Hepatocyte (in vitro differentiated cells): ENCODE measurements at places on chromosomes 3 and 15. TPM values are rescaled to one million over a fixed set of nuclear protein-coding genes. Genes with fewer than 3 reads are reported as not detected.

GRCh38 chr3:50100956-50101845, 12.5 kb downstream of the RBM5 start:
- DNase-seq, result no peak

Gene XIRP1
- 0.10 TPM in 1 of 2 replicates, not detected in the other for total RNA-seq

DNA sequence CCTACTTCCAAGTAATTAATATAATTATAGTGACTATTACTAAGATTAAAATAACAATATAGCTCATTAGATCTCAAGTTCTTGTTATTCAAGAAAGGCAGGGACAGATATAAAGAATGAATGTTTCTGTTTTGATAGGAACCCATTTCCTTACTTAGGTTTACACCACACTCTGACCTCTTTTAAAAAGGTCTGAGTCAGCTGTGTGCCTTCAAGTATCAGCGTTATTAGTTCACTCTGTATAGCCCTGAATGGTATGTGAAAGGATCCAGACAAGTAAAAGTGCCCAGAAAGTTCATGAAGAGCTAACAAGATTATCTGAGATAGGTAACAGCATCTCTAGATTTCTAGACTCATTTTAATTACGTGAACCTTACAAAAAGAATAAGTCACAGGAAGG, 28.9 kb downstream of the PDCD10 start:
- no peak for DNase-seq

Gene ANKUB1
- not detected in 2 replicates for total RNA-seq

Gene GOLGA8H
- not detected in 2 replicates for total RNA-seq

- no peak for DNase-seq
Observed at GRCh38 chr15:92645051-92645631, 10.4 kb downstream of the FAM174B start.

DNA sequence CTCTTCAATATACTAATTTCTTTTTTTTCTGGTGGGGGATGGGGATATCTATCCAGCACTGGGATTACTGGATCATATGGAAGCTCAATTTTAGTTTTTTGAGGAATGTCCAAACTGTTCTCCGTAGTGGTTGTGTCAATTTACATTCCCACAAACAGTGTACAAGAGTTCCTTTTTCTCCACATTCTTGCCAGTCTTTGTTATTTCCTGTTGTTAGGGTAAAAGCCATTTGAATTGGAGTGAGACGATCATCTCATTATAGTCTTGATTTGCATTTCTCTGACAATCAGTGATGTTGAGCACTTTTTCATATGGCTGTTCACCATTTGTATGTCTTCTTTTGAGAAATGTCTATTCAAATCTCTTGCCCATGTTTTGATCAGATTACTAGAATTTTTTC, 12.8 kb upstream of the WDR49 start:
- no peak for DNase-seq

Gene HES1
- 132 and 136 TPM in 2 replicates for total RNA-seq

Gene KLHL18
- 10.8 and 11.6 TPM in 2 replicates for total RNA-seq

GRCh38 chr3:15360788-15361493, 28.6 kb upstream of the SH3BP5 start:
- no peak for DNase-seq

Gene GOLGA6L10
- 0.28 and 1.3 TPM in 2 replicates for total RNA-seq

Gene ATP13A5
- 0.12 TPM in 1 of 2 replicates, not detected in the other for total RNA-seq

Gene CRABP1
- total RNA-seq, result 132 and 140 TPM in 2 replicates

GRCh38 chr15:101532865-101533264, 43.4 kb upstream of the PCSK6 start:
- DNase-seq, result no peak

Gene FYCO1
- 23.0 and 26.8 TPM in 2 replicates for total RNA-seq

- peak; percentile 3 for DNase-seq
Observed at GRCh38 chr3:129793319-129793718, 100.2 kb downstream of the TMCC1 start.

- no peak for DNase-seq
Observed at GRCh38 chr15:88196961-88197360, 59.6 kb downstream of the NTRK3 start.

DNA sequence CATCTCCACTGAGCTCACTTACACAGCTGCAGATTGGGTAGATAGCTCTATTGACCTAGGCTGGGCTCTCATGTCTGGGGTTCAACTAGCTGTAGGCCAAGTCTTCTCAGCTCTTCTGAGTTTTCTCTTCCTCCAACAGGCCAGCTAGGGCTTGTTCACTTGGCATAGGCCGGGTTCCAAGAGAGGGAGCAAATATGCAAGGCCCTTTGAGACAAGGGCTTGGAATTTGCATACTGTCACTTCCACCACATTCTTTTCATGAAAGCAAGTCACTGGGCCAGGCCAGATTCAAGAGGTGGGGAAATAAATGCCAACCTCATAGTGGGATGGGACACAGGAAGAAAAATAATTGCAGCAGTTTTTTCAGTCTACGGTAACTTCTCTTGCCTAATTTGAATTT, 25.2 kb downstream of the PIGB start:
- no peak for DNase-seq

Gene NRG4
- total RNA-seq, result 0.50 and 0.80 TPM in 2 replicates

Gene A4GNT
- total RNA-seq, result 0.16 and 0.67 TPM in 2 replicates

Gene ADIPOQ
- total RNA-seq, result not detected in 2 replicates

Gene CCRL2
- total RNA-seq, result 1.5 and 3.1 TPM in 2 replicates

- no peak for DNase-seq
Observed at GRCh38 chr3:122952520-122952919, 75.0 kb downstream of the SEMA5B start.

DNA sequence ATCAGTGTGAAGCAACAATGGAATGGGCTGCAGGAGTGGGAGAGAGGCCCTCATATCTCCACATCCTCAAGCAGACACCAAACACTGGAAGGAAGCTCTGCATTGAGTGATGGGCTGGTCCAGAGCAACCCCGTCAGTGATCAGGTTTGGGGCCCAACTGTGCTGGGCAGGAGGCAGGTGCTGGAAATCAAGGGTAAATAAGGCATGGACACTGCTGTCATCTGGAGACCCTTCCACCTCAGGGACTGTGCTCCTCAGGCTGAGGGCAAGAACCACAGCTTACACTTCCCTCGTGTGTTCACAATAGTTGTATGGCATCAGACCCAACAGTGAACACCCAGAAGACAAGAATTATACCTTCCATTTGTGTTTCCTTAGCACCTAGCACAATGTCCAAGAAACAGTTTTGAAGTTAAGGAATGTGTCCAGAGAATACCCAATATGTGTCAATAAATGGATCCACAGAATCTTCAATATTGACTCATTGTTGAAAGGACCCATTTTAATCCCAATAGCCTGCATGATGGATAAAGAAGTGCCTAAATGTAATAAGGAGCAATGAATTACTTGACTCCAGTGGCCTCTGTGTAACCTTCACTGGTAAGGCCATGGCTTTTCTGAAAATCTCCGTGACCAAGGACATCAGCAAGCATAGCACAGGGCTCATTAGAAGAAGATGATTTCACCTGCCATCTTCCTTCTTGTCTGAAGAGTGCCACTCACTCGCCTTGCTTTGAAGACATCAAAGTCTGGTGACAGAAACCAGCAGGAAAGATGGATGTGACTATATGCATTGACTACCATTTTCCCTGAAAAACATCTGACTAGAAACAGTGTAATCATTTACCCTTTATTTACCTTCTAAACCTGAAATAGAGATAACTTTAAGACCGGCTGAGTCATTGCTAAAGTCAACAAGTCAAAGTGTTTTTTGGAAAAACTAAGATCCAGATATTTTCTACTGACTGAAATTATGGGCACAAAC, 7.0 kb upstream of the AHSG start:
- peak; percentile 43 for DNase-seq

DNA sequence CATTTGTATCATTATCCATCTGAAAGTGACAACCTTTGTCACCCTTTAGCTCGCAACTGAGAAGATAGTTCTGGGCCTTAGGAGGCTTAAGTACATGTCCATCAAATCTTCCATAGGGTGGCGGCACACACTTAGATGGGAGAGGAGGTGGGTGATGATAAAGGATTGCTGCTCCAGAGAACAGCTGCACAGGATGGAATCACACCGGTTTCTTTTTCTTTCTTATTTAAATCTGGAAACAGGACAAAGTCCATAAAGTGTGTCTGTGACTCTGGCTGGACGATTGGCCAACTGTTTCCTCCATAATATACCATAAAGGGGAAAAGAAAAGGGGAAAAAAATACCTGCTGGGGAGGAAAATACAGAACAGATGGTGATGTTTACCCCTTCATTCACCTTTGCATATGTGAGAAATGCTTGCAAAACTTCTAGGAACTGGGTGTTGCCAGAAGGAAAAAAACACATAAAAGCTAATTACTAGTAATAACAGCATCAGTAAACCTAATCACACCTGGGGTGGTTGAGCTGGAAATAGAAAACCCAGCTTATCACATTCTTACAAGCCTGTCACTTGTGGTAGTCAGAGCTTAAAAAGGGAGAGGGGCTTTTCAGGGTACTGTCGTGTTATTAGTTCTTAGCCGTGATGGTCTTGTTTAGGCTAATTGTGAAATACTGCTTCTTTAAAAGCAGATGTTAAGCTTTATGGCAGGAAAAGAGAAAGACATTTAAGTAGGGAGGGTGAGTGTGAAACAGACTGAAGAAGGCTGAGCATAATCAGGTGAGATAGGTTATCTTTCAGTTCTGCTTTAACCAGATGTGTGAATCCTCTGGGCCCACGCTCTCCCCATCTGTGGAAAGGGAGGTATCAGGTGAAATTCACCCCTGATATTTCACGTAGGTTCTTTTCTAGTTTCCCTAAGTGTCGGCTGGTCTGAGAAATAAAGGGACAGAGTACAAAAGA, 16.7 kb downstream of the C2CD4A start:
- DNase-seq, result peak; percentile 20

DNA sequence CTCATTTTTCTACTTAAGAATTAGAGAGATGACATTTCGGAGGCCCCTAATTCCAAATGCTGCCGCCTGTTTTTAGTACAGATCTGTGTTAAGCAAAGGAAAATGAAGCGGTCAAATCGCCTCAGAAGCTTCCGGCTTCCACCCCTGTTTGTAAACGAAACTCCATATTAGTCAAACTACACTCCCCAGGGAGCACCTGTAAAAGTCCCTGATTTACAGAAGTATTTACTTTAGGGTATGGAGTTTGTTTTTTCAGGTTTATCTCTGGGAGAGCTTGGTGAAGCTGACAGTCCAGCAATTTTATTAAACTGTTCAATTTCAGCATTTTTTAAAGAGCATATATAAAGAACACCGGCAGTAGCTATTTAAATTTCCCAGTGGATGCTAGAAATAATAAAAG, 319.8 kb downstream of the FHIT start:
- DNase-seq, result peak; percentile 9

DNA sequence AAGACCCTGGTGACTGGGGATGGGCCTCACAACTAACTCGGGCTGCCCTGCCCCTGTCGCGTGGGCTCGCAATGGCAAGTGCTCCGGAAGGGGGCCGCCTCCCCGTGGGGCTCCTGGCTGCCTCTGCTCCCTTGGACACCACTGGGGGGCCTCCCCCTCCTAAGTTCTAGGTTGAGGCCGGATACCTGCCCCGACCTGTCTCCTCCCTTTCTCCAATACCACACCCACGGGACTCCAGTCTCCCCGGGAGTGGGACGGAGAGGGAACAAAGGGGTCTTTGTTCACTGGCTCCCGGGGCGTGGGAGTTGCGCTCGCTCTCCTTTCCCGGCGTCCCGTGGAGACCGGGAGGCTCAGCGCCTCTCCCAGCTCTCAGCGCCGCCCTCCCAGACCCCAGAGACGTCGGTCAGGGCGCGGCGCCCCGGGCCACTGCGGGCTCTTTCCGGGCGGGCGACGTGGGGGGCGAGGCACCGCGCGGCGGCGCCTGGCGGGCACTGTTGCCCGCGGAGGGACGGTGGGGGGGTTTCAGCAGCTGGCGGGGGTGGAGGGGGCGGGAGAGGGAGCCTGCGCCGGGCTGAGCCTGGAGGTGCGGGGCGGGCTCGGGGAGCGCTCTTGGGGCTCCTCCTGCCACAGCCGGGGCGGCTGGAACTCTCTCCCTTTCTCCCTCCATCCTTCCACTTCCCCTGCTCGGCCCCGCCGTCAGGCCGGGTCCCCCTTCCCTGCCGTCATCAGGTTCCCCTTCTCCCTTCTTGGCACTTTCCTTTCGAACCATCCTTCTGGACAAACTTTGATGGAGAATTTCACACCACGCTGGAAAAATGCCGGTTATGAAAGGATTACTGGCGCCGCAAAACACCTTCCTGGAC, at the start of gene KCNH8:
TSS of gene KCNH8 (plus strand) at position 606 of the 863 bp plus-strand sequence. CDS start at position 816, 210 bp downstream.
- peak; percentile 57 for DNase-seq

DNA sequence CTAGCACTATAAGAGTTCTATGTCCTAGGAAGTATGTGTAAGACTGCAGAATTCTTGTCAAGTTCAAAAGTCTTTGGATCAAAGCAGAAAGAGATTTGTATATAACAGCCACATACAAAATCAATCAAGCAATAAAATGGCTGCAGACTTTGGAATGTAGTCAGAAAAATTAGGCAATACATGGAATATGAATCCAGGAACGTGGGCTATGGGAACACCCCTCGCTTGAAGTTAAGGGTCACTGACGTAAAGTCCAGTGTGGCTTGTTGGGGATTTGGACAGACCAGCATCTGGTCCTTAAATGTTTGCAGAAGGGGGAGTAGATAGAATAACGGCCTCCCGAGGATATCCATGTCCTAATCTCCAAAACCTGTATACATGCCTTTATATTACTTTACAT, 178.6 kb downstream of the ADAMTS9 start:
- DNase-seq, result no peak

GRCh38 chr3:189974359-189974758, 146.3 kb downstream of the P3H2 start:
- no peak for DNase-seq

Gene HRG
- total RNA-seq, result 1.7 and 3.8 TPM in 2 replicates

GRCh38 chr3:128317101-128317697, 149.5 kb downstream of the DNAJB8 start:
- DNase-seq, result no peak

- no peak for DNase-seq
Observed at GRCh38 chr15:68684476-68684875, 105.7 kb downstream of the CORO2B start.

Gene PCBP4
- total RNA-seq, result 48.6 and 60.2 TPM in 2 replicates

DNA sequence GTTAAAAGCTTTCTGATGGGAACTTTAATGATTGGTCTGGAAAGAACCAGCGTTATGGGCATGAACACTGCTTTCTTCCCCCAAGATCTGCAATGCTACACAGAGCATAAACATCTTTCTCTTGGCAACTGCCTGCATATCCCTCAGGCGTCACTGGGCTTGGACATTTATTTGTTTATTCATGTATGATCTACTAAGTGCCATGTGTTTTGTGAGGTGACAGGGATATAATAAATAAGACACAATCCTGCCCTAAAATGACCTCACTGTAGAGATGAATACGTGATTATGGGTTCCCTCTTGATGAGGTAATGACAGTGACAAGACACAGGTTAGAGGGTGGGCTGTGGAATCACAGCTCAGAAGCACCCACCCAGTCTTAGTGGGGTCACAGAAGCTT, 485.3 kb downstream of the PDCD6IP start:
- peak; percentile 19 for DNase-seq

DNA sequence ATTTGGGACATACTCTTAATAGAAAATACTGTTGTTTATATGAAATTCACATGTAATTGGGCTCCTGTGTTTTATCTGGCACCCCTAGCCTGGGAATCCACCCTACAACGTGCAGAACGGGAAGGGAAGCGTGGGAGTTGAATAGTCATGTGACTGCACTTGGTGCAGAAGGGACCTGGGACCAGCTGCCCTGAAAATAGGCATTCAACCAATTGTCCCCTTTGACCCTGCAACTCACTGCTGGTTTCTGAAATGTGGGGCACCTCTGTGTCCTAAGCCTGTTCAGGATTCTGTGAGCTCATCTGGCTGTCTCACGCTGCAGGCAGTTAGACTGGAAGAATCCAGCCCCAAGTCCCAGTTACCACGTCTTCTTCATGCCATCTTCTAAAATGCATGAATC, 79.7 kb downstream of the CACNA2D3 start:
- DNase-seq, result no peak
